ENCODE measurements at places on chromosomes 13 and 19.

- DNase-seq = no peak
Observed at GRCh38 chr13:36599641-36600040, 74.2 kb upstream of the SERTM1 start.

- DNase-seq = no peak
Observed at GRCh38 chr13:41004875-41005693, 14.0 kb downstream of the ELF1 start.

DNA sequence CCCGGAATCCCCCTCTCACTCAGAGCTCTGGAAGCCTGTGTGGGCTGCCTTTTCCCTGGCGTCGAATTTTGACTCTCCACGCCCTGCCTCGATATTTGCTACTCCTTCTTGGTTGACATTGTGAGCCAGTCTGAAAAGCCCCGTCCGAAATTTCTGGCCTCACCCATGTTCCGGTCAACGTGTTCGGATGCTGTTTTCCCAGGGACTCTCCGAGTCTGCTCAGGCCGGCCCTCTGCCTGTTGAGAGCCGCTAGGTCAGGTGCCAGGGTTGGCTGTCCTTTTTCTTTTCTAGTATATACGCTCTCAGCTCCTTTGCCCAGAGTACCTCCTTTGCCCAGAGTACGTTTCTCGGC, 6.8 kb upstream of the DGKH start:
- DNase-seq = no peak

DNA sequence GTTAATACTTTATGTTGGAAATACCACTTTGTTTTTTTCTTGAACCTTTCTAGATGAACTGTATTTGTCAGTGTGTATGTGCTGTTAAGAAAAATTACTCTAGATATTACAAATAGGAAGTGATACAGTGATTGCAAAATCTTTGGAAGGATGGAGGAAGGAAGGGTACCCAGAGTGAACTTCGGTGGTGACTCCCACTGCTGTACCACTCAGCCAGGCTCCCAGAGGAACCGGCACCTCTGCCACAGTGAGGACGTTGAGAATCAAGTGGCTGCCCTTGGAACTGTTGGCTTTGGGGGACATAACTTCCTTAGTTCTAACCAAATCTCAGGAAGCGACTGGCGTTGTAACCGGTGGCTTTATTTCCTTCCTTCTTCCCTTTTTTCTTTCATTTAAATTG, 184.7 kb downstream of the PCCA start:
- DNase-seq = no peak

DNA sequence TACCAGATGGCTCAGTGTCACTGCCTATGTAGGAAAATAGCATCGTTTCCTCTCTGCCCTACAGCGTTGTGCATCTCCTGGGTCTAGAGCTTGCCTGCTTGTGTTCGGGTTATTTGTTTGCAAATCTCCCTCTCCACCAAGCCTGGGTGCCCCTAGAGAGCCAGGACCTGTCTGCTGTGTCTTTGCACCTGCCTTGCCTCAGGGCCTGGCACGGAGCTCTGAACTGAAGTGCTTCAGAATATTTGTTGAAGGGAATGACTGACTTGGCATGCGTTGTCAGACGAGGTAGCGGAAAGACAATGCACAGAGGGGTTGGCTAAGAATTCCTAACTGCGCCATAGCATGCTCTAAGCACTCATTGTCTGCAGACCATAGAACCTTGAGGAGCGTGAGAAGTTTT, 263.4 kb downstream of the FGF9 start:
- DNase-seq = no peak

Data from activated gamma-delta T cell treated with Interleukin-2 at 50 U/mL for 16 hours (primary cell).